Kidney (tissue), 22 donors: ENCODE measurements at places on chromosomes 12 and 14.

- DNase-seq: no peak
Observed at GRCh38 chr14:68191567-68192321, 372.2 kb downstream of the RAD51B start.

- DNase-seq: no peak
Observed at GRCh38 chr12:32482226-32482625, 82.9 kb downstream of the FGD4 start.

DNA sequence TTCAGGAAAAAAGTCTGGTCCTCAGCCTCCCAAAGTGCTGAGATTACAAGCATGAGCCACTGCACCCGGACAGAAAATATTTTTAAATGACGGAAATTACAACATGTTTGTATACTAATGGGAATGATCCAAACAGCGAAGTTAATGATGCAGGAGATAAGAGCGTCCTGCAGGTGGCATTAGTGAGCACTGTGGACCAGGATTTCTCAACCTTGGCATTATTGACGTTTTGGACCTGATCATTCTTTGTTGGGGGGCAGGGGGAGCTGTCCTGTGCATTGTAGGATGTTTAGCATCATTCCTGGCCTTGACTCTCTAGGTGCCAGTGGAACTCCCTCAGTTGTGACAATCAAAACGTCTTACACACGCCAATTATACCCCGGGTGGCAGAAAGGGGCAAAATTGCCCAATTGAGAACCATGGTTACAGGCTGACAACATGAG lies 34.1 kb downstream of the SCFD1 start:
- DNase-seq: no peak

DNA sequence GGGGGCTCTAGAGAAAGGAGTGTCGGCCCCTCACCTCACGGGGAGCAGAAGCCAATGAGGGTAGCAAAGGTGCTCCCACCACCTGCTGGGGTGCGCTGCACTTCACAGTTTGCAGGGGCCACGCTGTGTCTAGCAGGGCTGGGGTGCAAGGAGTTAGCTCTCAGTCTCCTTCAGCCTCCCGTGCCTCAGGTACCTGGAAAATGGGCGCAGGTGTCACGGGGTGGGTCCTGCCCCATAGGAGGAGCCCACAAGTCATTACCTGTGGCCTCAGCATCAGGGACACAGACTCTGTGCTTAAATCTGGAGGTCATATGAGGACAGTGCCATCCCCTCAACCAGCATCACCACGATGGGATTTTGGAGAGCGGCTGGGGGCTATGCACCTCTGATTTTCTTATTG lies 326.7 kb downstream of the ADGRD1 start:
- DNase-seq: no peak

- no peak for DNase-seq
Observed at GRCh38 chr12:10741845-10742244, 18.7 kb upstream of the YBX3 start.

- DNase-seq: peak; percentile 22
Observed at GRCh38 chr14:77039285-77040058, 11.0 kb upstream of the IRF2BPL start.

DNA sequence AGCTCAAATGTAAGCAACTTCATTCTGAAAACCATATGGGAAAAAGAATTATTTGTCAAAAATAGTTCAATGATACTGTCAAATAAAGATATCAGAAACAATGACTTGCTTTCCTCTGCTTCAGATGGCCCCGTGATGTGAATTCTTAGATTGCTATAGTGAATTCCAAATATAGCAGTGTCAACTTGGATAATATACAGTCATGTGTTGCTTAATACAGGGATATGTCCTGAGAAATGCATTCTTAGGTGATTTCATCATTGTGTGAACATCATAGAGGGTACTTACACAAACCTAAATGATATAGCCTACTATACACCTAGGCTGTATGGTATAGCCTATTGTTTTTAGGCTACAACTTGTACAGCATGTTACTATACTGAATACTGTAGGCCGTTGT lies 108.7 kb upstream of the MIS18BP1 start:
- no peak for DNase-seq

DNA sequence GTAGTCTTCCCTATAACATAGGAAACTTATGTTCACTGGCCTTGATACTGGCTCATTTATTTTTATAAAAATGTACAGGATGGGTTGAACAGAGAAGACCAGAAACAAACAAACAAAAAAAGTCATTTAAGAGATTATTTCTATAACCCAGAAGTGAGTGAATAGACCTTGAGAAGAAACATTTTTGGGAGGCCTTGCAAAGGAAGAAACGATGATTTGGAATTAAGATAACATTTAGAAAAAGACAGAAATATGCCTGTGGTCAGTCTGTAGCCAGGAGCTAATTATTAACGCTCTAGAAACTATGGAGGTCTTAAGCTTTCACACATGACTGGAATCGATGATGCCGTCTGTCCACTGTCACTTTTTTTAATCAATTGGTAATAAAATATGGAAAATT lies 264.0 kb downstream of the EGLN3 start:
- DNase-seq: no peak
